SHP77 treated with DMSO at 0.1 percent for 48 hours (cell line): ENCODE measurements at places on chromosomes 1 and 21.

- DNase-seq = no peak
Observed at GRCh38 chr1:68615312-68615711, 118.4 kb upstream of the DEPDC1 start.

GRCh38 chr1:243748706-243749283 is 101.2 kb downstream of the AKT3 start:
- peak; percentile 52 for DNase-seq

GRCh38 chr1:27503844-27504587 is 14.0 kb upstream of the WASF2 start:
- no peak for DNase-seq

DNA sequence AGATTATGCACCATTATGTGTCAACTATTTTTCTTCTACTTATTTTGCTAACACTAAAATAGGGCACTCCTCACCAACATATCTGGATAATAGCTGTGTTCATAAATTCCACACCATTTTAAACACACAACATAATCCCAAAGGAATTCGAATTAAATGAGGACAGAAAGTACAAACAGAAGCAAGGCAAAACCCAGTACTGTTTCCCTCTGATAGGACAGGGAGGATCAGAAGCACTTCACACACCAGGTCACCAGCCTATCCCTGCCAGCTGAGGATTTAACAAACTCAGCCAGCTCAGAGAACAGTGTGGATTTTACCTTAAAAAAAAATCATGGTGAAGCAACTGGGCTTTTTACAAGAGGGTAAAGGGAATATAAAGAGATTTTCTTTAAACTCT is 20.0 kb downstream of the CRYZ start:
- no peak for DNase-seq

- DNase-seq = no peak
Observed at GRCh38 chr21:36471254-36471723, 8.6 kb downstream of the CLDN14 start.

GRCh38 chr1:209406168-209406567 is 177.3 kb upstream of the CAMK1G start:
- DNase-seq = no peak

- DNase-seq = no peak
Observed at GRCh38 chr21:44079846-44080245, 27.4 kb upstream of the PWP2 start.

DNA sequence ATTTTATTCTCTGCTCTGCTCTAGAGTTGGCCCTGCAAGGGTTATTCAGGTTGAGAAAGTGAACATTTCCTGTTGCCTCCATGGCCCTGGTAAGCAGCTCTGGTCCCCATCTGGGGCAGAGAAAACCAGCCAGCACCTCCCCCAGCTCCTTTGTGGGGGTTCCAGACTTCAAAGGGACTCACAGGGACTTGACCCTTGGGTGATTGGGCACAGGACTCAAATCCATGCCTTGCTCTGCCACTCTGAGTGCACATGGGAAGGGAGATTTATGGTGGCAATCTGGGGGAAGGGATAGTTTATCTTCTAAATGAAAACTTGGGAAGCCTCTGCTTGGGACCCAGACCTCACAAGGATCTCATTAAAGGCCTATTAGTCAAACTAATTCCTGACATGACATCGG is 212.8 kb downstream of the FOXD2 start:
- DNase-seq = no peak

DNA sequence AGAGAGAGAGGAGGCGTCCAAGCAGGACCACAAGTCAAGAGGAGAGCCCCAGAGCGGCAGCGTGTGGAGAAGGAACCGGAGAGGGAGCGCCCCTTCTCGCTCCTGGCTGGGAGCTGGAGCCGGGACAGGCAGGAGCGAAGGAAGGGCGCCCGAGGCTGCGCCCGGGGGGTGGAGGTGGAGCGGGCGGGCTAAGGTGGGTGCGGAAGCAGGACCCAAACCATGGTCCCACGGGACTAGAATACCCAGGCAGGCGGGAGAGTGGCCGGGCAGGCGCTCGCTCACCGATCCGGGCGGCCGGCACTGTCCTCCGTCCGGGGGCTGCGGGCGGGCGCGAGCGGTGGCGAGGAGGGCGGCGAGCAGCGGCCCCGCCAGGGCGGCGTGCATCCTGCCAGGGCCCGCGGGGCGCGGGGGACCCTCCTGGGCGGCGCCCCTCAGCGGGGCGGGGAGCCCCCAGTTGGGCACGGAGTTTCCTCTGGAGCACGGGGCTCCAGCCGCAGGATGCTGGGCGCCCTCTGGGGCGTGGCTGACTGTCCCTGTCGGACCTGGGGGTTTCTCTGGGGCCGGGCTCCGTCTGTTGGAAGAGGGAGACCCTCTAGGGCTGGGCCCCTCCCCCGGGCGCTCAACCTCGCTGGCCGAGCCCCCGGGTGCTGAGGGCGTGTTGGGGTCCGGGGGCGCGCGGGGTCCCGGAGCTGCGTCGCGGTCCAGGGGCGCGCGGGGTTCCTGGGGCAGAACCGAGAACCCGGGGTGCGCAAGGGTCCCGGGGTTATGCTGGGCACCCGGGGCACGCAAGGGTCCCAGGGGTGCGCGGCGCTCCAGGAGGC is 569 bp downstream of the TRABD2B start:
- no peak for DNase-seq

- no peak for DNase-seq
Observed at GRCh38 chr1:147618771-147619170, 51.6 kb downstream of the ACP6 start.

- no peak for DNase-seq
Observed at GRCh38 chr1:206079135-206079534, 26.2 kb downstream of the RHEX start.

GRCh38 chr1:156717351-156717750 is 10.9 kb upstream of the METTL25B start:
- DNase-seq = no peak

DNA sequence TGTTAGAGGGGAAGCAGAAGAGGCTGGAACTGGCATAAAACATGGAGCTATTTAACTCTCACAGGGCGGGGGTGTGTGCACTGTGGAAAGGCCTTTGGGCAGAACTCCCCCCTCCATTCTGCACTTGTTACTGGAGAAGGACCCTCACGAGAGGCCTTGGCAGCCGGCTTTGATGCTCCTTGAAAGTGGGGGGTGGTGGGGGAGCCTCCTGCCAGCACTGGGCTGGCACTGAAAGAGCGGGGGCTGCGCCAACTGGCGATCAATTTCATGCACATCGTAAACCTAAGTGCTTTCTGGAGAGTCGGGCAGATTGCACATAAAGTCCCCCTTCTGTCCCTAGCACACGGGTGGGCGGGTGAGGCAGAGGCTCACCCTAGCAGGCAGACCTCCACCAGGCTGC is 28.9 kb downstream of the FOXO6 start:
- DNase-seq = no peak

- no peak for DNase-seq
Observed at GRCh38 chr1:161727256-161727924, 6.0 kb downstream of the FCRLB start.
